Stimulated activated CD4-positive, alpha-beta T cell treated with anti-CD3 and anti-CD28 coated beads, Interleukin-4, amount 100 ng/mL, for 1 hour (primary cell): ENCODE measurements at places on chromosomes 11 and 22.

GRCh38 chr11:90168571-90168970, 34.1 kb downstream of the NAALAD2 start:
- no peak for DNase-seq

DNA sequence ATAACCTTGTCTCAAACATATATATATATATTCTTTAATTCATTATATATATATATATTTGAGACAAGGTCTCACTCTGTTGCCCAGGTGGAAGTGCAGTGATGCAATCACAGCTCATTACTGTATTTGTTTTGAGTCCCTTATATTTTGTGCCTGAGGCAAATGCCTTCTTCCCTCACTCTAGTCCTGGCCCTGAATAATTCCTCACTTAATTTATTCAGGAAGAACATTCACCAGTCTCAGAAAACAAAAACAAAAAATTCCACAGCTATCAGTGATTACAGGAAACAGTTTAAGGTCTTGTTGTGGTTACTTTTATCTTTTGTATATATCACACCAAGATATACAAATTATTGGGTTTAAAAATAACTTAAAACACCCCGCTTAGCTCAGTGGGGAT, 155.7 kb downstream of the CWF19L2 start:
- DNase-seq: no peak

DNA sequence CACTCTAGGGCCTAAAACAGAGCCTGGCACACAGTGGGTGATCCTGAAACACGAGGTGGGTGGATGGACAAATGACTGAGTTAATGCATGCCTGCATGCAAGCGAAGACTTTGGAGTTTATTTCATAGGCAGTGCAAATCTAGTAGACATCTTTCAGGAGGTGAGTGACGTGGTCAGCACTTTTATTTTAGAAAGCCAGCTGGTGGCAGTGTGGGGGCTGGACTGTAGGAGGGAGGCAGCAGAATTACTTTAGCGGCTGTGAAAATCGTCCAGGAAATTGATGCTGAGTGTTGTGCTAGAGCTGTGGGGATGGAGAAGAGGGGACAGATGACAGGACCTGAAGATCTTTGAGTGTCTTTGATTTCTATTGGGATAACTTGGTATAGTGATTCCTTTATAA, 47.1 kb downstream of the BMAL1 start:
- no peak for DNase-seq

DNA sequence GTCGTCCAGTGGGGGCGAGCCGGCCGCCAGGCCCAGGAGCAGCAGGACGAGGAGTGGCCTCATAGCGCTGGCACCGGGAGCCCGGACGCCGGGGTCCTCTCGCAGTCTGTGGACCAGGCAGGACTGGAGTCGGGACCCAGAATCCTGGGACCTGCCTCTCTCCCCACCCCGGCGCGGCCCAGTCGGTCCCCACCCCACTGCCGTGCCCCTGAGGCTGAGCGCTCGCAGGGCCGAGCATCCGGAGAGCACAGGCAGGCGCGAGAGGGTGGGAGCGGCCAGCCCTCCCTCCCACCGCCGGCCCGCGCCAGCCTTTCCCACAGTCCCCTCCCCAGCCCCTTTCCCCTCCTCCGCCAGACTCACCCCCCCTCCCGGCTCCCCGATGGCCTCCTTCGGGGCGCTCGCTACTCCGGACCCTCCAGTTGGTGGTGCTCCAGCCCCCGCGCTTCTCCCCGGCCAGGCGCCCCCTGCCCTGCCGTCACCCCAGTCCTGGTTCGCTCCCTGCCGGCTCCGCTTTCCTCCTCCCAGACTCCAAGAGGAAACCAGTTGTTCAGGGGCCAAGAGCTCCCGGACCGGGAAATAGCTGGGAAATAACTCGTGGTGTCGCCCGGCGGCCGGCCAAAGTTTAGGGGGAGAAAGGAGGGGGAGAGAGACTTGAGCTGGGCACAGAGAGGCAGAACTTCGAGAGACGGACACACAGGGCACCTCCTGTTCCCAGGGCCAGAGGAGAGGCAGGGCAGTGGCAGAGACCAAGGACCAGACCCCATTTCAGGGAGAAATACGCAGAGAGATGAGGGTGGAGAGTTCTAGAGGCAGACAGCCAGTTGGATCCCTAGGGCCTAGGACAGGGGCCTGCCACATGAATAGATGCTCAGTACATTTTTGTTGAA, at the start of gene C1QTNF5:
Gene C1QTNF5, minus strand, starts transcription at position 549 of the 887 bp plus-strand sequence. Its CDS starts 486 bp downstream, at position 63.
- no peak for DNase-seq

DNA sequence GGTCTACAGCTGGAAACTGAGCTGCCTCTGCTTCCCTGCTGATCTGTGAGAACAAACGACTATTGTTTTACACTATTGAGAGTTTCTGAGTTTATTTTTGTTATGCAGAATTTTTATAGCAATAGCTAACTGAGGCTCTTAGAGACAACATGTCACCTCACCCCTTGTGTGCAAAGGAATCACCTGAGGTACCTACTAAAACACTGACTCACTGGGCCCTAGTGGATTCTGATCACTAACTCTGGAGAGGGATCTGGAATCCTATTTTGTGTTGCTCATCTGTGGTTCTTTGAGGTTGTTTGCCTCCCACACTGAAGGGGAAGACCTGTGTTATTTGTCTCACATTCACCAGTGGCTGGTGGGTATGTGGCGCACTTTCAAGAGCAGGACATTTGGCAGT, 13.4 kb upstream of the B3GAT1 start:
- no peak for DNase-seq

GRCh38 chr11:121039971-121040613, 16.2 kb downstream of the TBCEL start:
- DNase-seq: no peak

DNA sequence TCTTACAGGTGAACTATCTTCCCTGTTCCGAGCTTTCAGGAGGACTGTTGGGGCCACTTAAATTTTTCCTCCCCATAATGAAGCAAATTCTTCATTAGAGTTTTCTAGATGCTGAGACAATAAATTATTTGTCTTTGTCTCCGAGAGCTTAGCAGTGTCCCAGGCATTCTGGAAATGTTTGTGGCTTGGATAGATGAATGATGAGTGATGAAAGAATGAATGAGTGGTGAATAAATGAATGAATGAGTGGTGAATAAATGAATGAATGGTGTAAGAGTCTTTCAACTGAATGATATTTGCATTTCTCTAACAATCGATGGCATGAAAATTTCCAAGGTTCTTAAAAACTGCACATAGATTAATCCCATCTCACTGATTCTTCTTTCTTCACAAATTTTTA, 52.8 kb downstream of the AHNAK start:
- DNase-seq: no peak

DNA sequence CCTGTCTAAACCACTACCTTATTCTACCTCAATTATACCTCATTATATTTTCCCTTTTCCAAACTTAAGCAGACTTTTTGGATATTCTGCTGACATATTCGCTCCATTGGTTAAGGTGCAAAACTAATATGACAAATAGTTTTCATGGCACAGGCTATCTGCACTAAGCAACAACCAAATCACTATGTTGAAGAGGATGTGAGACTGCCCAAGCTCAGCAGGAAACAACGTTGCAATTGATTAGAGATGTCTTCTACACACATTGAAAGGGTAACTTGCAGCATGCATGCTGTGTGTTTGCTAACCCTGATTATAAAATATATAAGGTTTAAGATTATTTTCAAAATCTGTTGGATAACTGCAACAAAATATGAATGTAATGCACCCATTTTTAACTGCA, 61.6 kb downstream of the STK33 start:
- DNase-seq: no peak

DNA sequence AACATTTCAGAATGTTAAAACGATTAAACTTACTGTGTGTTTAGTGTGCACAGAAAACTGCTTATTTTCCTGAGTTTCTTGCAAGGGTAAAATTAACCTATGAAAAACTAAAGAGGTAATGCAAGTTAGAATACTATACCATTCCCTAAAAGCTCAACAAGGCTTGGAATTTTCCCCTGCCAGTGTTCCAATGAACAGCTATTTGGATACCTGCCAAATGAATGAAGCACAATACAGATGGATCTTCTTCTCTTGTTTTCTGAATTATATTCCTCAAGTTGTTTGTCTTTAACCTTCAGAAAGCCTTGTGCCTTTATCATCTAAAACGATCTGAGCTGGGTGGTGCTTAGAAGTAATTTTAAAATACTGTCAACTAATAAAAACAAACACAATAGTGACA, 204.5 kb downstream of the LRRC4C start:
- no peak for DNase-seq

GRCh38 chr11:11089805-11090204, 232.0 kb upstream of the ZBED5 start:
- DNase-seq: no peak

- DNase-seq: no peak
These were observed 32.4 kb downstream of the MYH9 start for GRCh38 chr22:36355362-36355761.

DNA sequence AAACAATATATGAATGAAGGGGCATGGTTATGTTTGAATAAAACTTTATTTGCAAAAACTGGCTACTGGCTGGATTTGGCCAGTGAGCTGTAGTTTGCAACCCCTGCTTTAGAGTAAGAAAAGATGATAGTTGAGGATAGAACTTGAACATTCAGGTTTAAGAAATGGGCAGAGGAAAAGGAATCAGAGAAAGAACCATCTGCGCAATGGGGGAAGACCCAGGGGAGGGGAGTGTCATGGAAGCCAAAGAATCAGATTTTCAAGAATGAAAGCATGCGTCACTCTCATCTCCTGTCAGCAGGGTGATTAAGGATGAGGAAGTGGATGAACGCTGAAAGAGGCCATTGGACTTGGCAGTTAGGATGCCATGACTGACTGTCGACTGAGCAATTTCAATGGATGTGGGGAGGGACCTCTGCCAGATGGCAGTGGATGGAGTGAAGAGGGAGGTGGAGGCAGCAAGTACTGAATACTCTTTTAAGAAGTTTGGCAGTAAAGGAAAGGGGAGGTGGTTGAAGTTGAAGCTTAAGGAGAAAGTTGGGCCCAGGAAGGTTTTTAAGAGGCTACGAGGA, 21.2 kb downstream of the FAT3 start:
- DNase-seq: no peak

DNA sequence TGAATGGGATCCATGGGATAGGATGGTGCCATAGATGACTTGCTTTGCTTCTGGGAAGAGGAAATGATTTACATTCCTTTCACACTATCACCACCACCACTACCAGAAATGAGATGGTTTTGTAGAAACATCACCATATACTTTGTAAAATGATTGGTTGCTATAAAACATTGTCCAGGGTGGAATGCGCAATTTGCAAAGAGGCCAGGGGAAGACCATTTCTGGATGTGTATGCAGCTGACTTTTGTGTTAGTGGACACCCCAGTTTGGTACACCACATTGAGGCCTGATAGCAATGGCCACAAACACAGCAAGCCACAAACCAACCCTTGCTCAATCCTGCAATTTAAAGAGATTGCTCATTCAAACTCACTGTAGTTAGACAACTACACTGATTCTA, 56.7 kb upstream of the RCN1 start:
- DNase-seq: no peak

DNA sequence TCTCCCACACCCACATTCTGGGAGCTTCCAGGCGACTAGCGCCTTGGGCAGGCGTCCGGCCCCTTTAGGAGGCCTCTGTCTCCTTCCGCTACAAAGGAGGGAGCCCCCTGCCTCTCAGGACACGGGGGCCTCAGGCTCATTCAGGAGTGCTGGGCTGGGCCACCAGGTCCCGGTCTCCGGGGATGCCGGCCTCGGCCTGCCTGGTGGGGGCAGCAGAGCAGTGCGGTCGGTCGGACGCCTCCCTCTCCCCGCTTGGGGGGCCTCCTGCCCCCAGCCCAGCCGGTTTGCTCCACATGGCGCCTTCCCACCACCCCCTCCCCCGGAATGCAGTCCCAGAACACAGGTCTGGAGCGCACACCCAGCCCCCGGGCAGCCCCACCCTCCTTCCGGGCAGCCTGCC, 21.9 kb downstream of the MRPL23 start:
- no peak for DNase-seq

DNA sequence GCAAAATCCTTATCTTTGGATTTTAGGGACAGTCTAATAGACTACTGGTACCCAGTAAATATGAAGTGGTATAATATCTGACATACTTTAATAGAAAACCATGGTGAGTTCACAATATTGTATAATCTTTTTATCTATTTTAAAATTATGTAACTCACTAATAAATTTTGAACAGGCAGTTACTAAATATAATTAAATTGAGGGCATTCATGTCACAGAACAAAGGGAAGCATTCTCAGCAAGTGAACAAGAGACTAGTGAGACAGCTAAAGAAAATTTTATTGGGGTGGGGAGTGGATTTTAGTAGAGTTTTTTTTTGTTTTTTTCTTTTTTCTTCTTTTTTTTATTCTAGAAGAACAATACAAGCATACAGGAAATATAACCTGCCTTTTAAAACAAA, 55.0 kb downstream of the DNAJC24 start:
- DNase-seq: no peak

- no peak for DNase-seq
These were observed 81.8 kb downstream of the SFI1 start for GRCh38 chr22:31578171-31578570.

- DNase-seq: no peak
These were observed 124.8 kb upstream of the CSNK2A3 start for GRCh38 chr11:11477695-11478420.

DNA sequence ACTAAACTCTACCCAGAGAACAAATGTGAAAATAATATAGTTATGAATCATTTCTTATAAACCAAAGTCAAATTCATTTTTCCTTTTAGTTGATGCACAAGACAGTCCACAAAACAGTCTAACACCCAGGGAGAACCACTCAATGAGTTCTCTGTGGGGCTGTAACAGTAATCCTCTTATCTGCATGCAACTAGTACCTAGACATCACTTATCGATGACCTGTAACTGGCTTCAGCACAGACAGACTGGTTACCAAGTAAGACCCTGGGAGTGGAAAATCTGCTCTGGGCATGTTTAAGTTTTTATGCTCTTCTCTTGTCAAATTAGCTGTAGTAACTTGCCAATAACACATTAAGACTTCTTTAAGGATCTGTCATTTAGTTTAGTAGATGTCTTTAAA, 46.6 kb downstream of the PITPNB start:
- DNase-seq: no peak

DNA sequence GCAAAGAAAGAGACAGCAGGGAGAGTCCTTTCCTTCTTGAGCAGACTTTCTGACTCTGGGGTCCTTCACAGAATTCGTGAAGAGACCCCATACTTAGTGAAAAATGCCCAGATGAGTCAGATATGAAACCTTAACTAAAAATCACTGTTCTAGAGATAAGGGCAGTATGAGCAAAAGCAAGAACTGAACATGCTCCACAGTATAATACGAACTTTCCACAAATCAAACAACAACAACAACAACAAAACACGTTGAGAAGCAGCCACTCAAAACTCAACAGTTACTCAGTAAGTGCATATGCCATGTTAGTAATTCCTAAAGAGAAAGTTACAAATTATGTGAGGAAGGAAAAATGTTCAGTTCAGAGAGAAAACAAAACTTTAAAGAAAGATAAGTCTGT, 44.3 kb downstream of the PITPNB start:
- no peak for DNase-seq

GRCh38 chr11:84384731-84385130, 1098.6 kb upstream of the CCDC90B start:
- DNase-seq: no peak

- DNase-seq: no peak
These were observed 72.3 kb downstream of the PPP6R3 start for GRCh38 chr11:68532727-68533369.

GRCh38 chr11:11983427-11983826, 25.0 kb downstream of the DKK3 start:
- DNase-seq: no peak
